ENCODE measurements at places on chromosomes 3 and 15.

DNA sequence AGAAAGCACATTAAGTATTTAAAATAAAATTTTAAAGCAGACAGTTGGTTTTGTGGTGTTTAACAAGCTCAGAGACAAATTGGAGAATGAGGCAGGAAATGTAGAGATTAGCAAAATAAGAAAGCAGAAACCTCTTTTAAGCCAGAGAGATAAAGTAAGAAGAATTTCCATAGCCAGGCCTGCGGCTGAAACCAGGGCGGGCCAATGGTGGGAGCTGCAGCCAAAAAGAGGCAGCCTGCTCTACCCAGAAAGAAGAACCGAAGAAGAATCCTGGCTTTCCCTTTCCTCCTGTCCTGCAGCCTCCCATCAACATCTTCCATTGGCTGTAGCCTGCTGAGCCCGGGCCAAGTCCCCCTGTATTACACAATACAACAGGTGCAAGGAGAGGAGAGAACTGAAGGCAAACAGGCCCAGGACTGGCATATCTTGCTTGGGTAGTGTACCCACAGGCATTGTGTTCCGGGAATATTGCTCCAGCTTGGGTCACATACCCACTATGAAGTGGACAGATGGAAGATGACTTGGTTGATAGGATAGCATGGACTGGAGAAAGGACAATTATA is 11.5 kb upstream of the TFG start:
- DNase-seq, result no peak

DNA sequence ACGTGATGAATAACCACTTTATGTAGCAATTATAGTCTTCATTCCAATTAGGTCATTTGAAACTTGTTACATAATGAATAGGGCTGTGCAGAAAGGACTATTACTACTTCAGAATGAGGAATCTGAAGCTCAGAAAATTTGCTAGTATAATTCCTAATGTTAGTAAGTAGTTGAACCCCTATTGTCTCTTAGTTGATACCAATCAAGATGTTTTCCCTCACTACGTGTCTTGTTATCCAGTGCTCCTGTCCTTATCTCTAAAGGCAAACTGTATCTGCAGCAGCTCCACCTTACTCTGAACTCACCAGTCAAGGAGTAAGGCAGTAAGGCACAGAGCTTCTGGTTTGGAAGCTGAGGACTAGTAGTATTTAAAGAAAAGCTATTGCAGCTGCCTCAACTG is 32.0 kb downstream of the RAB11A start:
- no peak for DNase-seq

GRCh38 chr3:191296041-191296541 is 33.1 kb upstream of the CCDC50 start:
- peak; percentile 87 for DNase-seq

DNA sequence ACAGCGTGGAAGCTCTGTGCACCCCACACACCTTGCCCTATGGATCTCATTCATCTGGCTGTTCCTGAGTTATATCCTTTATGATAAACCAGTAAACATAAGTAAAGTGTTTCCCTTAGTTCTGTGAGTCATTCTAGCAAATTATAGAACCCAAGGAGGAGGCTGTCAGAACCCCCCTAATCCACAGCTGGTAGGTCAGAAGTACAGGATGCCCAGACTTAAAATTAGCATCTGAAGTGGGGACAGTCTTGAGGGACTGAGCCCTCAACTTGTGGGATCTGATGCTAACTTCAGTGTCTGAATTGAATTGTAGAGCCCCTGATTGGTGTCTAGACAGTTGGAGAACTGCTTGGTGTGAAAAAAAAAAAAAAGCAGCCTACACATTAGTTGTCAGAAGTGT is 75.1 kb downstream of the B3GNT5 start:
- no peak for DNase-seq

GRCh38 chr3:128623762-128624176 is 26.8 kb downstream of the RPN1 start:
- no peak for DNase-seq

DNA sequence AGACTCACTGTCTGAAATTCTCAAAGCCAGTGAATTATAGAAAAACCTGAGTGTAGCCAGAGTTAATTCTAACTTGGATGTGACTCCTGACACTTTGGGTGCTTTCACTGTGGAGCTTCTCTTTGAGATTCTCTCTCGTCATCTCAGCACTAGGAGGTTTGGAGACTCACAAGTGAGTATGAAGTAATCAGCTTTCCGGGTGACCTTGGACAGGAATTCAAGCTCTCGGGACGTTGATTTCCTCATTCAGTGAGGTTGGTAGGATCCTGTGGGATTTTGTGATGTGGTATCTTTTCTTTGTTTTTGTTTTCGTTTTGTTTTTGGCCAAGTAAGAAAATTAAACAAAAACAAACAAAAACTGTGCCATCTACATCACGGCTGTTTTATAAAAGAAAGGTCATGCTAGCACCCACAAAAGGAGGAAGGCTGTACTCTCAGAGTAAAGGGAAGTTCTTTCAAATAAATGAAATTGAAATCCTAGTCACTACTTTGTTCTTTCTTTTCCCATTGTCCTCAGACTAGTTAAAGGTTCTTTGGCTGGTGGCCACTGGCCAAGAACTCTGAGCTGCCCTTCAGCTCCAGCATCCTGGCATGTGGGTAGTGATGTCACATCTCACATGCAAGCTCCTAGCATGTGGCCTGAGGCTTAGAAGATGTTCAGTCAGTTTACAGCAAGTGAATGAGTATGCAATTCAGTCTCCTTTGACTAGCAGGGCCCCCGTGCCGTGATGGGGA is 263.3 kb upstream of the TPM1 start:
- no peak for DNase-seq

DNA sequence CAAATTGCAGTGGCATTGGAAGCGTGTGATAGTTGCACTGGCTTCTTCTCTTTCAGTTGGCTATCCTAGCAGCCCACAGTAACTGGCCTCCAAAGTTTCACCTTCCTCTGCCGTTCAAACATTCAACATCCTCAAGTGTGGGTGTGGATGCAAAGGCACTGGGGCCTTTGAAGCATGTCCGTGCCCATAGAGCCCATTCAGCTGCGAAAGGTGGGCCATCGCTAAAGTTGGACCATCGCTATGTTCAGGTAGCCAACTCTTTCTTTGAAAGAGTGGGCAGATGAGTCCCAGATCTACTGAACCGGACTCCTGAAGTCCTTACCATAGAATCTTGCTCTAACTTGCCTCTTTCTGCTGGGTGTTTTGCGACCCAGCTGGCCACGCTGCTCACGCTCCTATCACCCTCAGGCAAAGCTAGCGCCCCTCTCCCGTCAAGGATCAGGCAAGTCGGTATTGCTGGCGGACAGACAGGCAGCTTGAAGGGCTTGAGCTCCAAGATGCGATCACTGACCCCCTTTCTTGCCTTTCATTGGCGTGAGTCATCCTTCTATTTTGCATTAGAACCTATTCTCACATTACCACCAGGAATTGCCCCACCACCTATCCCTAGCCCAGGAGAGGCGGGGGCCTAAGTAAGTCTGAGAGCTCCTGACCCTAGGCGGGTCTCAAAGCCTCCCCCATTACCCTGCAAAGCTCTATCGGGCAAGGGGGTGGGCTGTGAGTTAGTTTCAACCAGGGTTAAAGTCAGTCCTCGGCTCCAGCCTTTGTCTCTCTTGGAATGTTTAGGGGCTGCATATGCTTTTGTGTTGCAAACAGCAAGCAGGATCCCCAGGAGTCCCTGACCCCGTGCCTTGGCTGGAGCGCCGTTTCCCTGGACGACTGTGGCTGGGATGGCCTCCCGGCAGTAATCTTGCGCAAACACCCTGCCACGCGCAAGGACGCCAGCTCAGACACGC is 28.7 kb downstream of the ZIC4 start:
- no peak for DNase-seq

DNA sequence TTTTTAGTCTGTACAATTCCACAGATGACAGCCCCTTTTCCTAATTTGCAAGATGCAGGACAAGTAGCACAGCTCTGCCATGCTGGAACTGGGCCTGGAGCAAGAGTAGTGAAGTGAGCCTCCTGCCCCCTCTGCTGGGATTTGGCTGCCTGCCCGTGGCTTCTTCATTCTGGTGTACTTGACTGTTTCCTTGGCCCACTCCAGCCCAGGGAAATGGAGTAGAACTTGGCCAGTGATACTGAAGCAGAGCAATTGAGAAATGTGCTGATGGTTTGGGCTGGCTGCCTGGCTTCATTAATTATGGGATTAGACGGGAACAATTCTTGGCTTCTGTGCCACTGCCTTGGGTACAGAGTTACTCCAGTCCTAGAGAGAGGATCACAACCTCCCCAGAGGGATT is 2.8 kb downstream of the GPD1L start:
- DNase-seq, result no peak

DNA sequence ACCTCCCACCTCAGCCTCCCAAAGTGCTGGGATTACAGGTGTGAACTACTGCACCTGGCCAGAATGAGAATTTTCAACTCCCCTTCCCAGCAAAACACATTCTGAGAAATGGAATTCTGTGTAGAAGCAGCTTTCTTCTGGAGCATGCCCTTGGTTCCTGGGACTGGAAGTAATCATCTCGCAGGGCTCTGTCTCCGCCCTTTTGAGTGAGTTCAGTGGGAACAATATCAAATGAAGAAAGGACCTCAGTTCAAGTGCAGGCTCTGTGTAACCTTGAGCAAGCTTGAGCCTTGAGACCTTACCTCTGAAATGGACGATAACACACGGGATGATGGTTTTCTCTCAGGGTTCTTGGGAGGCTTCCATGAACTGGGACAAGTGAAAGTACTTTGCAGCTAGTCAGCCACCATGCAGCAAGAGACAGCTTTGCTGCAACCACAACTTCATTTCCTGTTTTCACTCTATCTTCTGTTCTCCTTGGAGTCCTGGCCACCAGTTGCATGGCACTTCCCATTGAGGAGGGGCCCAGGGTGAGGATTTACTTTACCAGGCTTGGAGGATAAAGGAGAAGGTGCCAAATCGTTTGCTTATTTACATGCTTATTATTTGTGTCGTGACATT is 35.7 kb upstream of the IGF1R start:
- DNase-seq, result no peak

- no peak for DNase-seq
Observed at GRCh38 chr3:45367453-45367871, 20.9 kb upstream of the LARS2 start.

- no peak for DNase-seq
Observed at GRCh38 chr15:97747342-97747741, 213.2 kb upstream of the ARRDC4 start.

DNA sequence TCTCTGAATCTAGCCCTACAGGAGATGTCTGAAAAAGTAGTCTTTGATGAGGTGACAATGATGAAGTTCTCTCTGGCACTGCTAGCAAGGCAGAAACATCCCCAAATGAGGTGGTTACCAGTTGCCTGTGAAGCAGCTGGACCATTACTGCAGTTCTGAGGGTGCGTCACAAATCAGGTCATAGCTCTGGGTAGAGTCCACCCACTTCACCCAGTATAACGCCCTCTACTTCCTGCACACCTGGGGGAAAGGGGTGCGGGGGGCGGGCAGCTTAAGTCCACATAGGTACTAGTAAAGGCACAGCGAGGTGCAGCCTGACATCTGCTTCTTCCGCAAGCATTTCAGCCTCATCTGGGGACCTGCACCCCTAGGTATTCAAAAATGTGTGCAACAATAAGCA is 13.4 kb upstream of the SATB1 start:
- no peak for DNase-seq

DNA sequence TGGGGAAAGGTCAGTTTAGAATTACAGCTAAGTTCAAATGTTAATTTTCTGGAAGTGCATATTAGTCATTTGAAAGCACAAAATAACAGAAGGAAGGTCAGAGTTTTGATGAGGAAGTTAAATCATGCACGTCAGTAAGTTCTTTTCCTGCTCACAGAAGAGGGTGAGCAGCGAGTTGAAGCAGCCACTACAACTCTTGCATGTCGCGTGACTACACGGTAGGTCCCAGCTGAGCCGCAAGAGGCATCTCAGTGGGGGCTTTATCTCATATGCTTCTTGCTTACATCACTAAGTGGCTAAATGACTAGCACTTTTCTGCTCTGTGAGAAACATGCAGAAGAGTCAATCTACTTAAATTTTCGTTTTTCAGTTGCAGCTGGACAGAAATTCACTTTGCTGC is 21.3 kb upstream of the SEC62 start:
- peak; percentile 96 for DNase-seq

DNA sequence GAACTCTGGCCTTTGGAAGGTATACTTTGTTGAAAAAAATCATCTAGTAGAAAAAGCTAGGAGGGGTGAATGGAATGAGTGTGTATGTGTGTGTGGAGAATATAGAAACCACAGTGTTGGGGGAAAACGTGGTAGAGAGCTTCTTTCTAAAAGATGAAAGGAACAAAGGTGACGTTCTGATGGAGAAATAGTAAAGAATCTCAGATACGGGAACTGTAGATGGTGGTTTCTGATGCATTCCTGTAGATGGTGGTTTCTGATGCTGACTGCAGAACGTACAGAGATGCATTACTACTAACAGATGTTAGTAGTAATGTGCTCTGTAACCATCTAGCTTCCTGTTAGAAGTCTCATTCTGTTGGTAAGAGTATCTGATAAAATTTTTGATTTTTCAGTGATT is 60.2 kb downstream of the VPS8 start:
- DNase-seq, result no peak

DNA sequence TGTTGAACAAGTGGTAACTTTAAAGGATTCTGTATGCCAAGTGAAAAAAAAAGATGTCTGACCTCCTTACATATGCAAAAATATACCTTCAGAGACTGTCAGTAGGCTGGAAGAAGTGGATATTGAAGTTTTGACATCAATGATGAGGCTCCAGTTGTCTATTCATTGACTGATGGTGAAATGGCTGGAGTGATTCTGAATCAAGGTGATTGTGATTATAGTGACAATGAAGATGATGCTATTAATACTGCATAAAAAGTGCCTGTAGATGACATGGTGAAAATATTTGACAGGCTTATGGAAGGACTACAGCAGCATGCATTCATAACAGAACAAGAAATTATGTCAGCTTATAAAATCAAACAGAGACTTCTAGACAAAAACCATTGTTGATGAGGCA is 4.1 kb downstream of the CCR8 start:
- DNase-seq, result no peak

GRCh38 chr15:35888815-35889214 is 342.9 kb upstream of the DPH6 start:
- DNase-seq, result no peak

- peak; percentile 27 for DNase-seq
Observed at GRCh38 chr15:101675796-101676582, 23.8 kb upstream of the TM2D3 start.
